ENCODE measurements at places on chromosomes 16 and 17.

DNA sequence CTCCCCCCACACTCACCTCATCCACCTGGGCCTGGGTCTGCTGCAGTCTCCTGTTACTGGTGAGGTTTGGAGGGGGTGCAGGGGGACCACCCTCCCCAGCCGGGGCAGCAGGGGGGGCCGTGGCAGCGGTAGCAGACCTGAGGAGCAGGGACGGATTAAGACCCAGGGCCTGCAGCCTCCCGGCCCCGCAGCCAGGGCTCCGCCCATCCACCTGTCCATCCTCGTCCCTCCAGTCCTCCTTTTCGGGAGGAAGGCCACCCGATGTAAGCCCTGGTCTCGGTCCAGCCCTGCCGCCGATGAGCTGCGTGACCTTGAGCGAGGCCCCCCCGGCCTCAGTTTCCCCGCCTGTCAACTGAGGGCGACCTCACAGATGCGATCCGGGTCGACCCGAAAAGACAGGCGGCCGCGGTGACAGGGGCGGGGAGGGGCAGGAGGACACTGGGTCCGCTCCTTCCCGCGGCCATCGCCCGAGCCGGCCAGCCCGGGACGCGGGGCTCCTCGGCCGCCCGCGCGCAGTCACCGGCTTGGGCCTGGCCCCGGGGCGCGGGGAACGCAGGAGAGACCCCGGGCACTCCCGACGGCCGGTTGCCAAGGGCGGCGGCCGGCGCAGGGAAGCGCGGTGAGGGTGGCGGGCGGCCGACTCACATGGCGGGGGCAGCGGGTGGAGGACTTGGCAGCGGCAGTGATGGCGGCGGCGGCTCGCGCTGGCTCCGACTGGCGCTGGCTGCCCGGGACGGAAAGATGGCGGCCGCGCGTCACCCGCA lies at the start of gene VAMP2:
TSS of gene VAMP2 (minus strand) at position 716 of the 764 bp plus-strand sequence. CDS start at position 647, 69 bp downstream.
- DNase-seq, result peak; percentile 74

DNA sequence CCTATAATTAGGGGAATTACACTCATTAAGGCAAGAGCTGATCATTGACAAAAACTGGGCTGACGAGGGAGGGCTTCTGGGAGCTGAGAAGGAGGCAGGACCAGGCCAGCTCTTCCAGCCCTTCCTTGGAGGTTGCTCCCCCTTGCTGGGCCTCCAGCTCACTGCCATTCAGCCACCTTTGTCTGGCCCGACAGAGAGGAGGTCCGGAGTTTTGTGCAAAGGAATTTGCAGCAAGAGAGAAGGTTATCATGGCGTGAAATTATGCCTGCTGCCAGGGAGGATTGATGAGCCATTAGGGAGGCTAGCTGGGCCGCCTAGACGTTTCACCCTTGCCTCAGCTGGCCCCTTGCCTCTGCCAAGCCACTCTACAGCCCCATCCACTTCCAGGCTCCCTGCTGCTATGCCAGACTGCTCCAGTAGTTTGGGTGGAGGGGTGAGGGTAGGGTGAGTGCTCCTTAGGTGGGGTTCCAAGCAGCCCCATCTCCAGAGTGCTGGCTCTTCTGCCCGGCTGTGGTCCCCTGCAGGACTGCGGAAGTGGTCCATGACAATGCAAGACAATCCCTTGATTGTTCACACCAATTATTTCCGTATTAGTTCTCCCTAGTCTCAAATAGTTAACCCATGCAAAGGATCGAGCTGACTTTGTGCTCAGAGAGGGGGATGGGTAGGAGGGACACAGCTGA lies 17.1 kb upstream of the PHF12 start:
- DNase-seq, result no peak

GRCh38 chr16:81243942-81244341 lies 5.5 kb downstream of the BCO1 start:
- no peak for DNase-seq

DNA sequence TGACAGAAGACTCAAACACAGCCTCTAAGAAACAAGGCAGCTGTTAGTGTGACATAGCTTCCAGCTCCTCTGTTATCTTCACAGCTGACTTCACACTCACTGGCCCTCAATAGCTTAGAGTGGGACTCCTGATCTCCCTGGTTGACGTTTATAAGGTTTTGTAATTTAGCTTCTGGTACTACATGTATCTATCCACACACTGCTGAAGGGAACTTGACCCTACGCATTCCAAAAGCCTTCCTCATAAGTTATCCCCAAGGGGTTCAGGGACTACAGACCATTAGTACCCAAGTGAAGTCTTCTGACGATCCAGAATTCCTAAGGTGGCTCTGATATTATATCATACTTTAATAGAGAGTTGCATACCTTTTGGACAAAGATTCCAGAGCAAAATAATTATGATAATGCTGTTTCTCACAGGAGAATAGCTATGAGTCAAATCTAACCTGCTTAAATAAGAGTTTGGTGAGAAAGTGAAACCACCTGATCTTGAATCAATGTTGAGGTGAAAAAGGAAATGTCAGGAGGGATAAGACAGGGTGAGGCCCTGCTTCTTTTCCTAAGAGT lies 14.5 kb downstream of the ACACA start:
- DNase-seq, result no peak

- DNase-seq, result no peak
These were observed 259.9 kb downstream of the SOX9 start for GRCh38 chr17:72380737-72381136.

- DNase-seq, result no peak
These were observed 17.8 kb downstream of the TTLL6 start for GRCh38 chr17:48799069-48799723.

DNA sequence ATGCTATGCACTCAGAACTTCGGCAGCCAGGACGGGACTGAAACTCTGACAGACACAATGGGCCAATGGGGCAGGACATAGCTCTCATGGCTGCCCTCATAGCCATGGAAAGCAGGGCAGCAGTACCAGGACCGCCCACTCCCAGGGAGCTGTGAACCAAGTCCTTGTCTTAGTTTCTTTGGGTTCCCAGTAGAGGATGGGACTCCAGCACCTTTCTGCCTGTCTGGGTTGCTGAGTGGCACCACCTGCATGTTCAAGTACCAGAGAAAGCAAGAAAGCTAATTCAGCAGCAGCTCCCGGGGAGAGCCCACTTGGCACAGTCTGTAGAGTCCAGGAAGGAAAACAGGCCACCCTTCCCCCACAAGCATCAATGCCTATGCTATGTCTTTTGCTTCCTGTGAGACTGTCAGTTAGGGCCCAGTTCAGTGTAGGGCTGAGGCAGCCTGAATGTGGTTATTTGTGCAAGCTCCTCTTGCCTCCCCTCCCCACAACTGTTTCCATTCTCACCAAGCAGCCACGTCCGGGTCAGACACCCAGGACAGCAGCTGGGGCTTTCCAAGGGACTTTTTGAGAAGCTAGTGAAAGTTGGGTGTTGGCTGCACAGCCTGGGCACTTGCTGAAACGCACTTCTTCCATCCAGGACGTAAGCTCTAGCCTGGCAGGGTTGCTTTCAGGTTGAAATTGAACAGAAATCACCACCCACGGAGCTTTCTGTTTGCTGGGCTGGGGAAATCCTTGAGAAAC lies 7.8 kb downstream of the SUPT4H1 start:
- peak; percentile 89 for DNase-seq

- DNase-seq, result no peak
These were observed 28.2 kb downstream of the ACSF3 start for GRCh38 chr16:89121691-89122321.

- no peak for DNase-seq
These were observed 718 bp downstream of the NDUFAB1 start for GRCh38 chr16:23595246-23595950.

- no peak for DNase-seq
These were observed 150.7 kb downstream of the SOCS1 start for GRCh38 chr16:11105038-11105903.

GRCh38 chr17:44541884-44542581 lies 15.3 kb upstream of the FZD2 start:
- no peak for DNase-seq

DNA sequence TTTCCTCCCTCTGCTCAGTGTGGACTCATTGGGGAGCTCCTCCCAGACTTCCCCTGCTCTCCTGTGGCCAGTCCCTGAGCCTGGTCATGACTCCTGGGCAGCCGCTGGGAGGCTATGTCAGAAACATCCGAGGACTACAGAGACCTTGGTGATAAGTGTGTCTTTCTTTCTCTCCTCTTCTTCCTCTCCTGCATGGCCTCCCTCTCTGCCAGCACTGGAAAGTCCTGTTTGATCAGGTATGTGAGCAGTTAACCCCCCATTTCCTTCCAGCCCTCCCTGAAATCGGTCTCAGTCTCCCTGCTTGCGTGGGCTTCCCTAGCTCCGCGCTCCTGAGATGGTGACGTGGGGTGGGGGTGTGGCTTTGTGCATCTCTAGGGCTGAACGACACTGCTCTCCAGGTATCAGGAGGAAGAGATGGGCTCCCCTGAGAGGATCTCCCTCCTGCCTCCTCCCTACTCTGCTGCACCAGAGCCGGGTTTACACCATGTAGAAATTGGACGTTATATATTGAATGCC lies 2.1 kb downstream of the RHBDL3 start:
- no peak for DNase-seq

GRCh38 chr17:8969901-8970300 lies 4.4 kb upstream of the PIK3R5 start:
- DNase-seq, result no peak

- no peak for DNase-seq
These were observed 7.6 kb downstream of the CAMKK1 start for GRCh38 chr17:3885271-3885670.

- no peak for DNase-seq
These were observed 391.1 kb downstream of the PMP22 start for GRCh38 chr17:14873996-14874395.

- DNase-seq, result peak; percentile 41
These were observed 75.3 kb upstream of the AMZ2 start for GRCh38 chr17:68172461-68172954.

DNA sequence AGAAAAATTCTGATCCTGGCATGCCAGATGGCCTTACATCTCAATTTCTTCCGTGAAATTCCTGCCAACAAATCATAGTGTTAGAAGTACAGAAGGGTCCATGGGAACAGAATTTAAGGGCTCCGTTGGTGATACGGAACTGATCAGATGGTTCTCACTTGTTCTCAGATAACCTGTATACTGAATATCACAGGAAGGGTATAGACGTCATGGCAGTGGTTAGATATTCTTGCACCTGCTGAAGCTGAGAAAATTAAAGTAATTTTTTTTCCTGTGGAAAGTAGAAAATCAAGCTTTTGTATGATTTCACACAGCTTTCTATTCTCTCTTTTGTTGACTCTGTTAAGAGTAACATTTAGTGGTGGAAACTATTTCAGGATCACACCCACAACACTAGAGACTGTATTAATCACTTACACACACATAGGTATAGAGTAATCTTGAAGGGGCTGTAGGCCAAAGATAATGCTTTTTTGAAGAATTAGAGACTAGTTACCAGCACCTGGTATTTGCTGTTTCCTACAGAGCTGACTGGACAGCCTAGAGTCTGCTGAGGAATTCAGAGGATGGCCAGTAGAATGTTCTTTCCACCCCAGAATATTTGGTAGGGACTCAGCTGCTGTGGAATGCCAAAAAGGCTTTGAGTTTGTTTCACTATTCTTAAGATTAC lies 7.5 kb downstream of the TENT4B start:
- no peak for DNase-seq

DNA sequence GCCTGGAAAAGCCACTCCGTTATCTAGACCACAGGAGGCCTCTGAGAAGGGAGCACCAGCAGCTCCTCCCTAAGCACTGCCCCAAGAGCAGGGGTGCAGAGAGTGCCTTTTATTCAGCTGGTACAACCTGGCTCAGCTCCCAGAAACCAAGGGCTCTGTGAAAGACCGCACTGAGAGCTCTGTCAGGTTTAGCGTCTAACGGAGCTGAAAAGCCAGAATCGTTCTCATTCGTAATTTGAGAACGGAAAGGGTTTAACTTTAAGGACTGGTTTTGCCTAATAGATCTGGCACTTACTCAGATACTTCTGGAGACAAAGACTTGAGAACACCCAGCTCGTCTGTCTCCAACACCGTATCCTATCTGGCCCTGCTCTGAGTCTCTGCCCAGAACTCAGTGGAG lies 13.5 kb downstream of the MPG start:
- DNase-seq, result no peak

GRCh38 chr16:84334058-84334457 lies 34.3 kb upstream of the ATP2C2 start:
- no peak for DNase-seq

DNA sequence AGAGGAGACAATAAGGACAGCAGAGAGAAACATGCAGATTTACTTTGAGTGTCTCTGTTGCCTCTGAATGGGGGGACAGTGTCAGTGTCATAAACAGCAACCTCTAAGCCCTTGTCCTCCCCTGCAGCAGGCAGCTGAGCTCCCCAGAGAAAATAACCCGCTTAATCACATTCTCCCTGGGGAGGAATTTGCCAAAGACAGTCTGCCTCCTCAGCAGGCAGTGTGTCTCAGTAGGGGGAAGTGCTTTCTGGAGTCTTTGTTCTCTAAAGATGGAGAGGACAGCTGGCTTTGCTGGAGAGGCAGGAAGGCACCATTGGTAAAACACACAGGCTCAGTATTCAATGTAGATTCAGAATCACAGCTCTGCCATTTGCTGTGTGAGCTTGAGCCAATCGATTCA lies 16.1 kb downstream of the TEKT5 start:
- DNase-seq, result no peak

DNA sequence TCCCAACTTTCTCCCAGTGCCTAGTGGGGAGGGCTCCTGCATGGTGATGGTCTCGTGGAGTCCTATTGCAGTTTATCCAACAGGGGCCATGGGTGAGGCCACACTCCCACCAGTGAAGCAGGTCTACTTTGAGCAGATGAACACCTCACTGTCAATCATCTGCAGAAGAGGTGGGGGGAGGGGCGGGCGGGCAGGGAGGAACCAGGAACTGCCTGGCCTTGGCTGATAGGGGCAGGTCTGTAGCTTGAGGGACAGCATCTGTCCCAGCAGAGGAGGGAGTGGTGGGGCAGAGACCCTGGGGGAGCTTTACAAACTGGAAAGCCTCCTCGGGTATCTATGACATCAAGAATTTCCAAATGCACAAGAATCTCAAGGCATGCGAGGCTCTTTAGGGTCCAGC lies 58.7 kb upstream of the ZNF423 start:
- no peak for DNase-seq

DNA sequence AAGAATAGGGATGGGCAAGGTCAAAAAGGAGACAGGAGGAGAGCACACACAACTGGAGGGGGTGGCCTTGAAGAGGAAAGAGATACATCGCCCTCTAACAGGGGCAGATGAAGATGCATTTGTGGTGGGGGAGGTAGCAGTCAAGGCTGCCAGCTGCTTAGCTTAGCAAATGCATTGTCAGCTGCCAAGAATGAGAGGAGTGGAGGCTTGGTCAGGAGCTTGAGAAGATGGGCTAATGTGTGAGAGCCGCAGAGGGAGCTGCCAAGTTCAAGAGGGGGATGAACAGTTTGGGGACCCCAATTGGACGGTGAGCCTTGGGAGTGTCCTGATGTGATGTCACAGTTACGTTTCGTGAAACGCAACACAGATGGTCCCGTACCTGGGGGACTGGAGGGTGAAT lies 28.9 kb upstream of the GNA13 start:
- DNase-seq, result no peak

- DNase-seq, result no peak
These were observed 76.7 kb downstream of the PLD6 start for GRCh38 chr17:17129466-17129865.

Measured in T-helper 22 cell (primary cell).